ENCODE measurements at places on chromosomes 7 and 10. TPM values are rescaled to one million over a fixed set of nuclear protein-coding genes. Genes with fewer than 3 reads are reported as not detected.

The SLC18A2 gene
- 1.1 TPM for polyA plus RNA-seq

The ABLIM1 gene
- 116 TPM for polyA plus RNA-seq

The RARRES2 gene
- polyA plus RNA-seq: 40.9 TPM

The LRRC61 gene
- polyA plus RNA-seq: 30.3 TPM

DNA sequence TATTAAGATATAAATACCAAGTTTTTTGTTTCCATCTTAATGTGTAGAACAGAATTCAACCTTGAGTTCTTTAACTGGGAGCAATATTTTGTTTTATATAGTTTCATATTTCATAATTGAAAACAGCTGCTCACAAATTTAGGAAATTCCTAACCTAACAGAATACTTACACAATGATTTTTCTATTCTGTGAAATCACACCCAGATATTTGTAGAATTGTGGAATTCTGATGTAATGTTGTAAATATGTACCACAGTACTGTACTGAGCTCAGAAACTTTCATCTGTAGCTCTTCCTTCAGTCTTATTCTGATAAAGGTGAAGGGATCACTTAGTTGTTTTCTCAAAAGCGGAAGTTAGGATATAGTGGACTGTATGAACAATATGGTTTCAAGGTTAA is 143.4 kb upstream of the GLI3 start:
- DNase-seq: no peak

GRCh38 chr7:41881331-41882130 is 178.6 kb upstream of the INHBA start:
- DNase-seq: no peak

- DNase-seq: no peak
These were observed 138.1 kb downstream of the ADAM22 start for GRCh38 chr7:88071994-88072714.

- no peak for DNase-seq
These were observed 944.7 kb downstream of the SORCS3 start for GRCh38 chr10:105585753-105586152.

GRCh38 chr7:10104292-10104691 is 869.4 kb upstream of the PHF14 start:
- no peak for DNase-seq

GRCh38 chr7:136045181-136045580 is 68.0 kb upstream of the MTPN start:
- DNase-seq: no peak

DNA sequence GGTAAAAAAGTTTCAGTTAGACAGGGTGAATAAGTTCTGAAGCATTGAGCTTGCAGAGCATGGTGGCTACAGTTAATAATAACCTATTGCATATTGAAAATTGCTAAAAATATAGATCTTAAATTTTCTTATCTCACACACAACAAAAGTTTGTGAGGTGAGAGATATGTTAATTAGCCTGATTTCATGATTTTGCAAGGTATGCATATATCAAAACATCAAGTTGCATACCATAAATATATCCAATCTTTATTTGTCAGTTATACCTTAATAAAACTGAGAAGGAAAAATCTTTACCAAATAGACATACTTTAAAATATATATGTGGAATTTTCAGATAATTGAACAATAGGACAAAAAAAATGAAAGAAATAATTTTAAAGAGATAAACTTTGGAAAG is 16.6 kb downstream of the TAC1 start:
- DNase-seq: no peak

Data from renal pelvis (tissue), 12 donors.